ENCODE measurements at places on chromosomes 13 and 19. TPM values are rescaled to one million over a fixed set of nuclear protein-coding genes. Genes with fewer than 3 reads are reported as not detected.

ZFP28 gene
- 3.0 TPM for polyA plus RNA-seq

CYP4F3 gene
- not detected for polyA plus RNA-seq

WASF3 gene
- polyA plus RNA-seq, result not detected

SOHLH2 gene
- not detected for polyA plus RNA-seq

ASF1B gene
- polyA plus RNA-seq, result 1.8 TPM

GADD45GIP1 gene
- 61.0 TPM for polyA plus RNA-seq

PSG1 gene
- not detected for polyA plus RNA-seq

SIGLEC7 gene
- 0.57 TPM for polyA plus RNA-seq

CEACAM7 gene
- not detected for polyA plus RNA-seq

TEX29 gene
- 0.28 TPM for polyA plus RNA-seq

PRR19 gene
- polyA plus RNA-seq, result 0.48 TPM

NAPSA gene
- 0.57 TPM for polyA plus RNA-seq

ATP13A1 gene
- 21.3 TPM for polyA plus RNA-seq

SIGLEC12 gene
- not detected for polyA plus RNA-seq

KLK5 gene
- not detected for polyA plus RNA-seq

LHB gene
- 0.49 TPM for polyA plus RNA-seq

EFNB2 gene
- polyA plus RNA-seq, result 0.05 TPM

ICAM1 gene
- 8.1 TPM for polyA plus RNA-seq

MBD3L3 gene
- polyA plus RNA-seq, result not detected

FAM216B gene
- not detected for polyA plus RNA-seq

ZNF90 gene
- 0.60 TPM for polyA plus RNA-seq

LIM2 gene
- not detected for polyA plus RNA-seq

ZNF345 gene
- 10.0 TPM for polyA plus RNA-seq
